ENCODE measurements at places on chromosomes 4 and X.

DNA sequence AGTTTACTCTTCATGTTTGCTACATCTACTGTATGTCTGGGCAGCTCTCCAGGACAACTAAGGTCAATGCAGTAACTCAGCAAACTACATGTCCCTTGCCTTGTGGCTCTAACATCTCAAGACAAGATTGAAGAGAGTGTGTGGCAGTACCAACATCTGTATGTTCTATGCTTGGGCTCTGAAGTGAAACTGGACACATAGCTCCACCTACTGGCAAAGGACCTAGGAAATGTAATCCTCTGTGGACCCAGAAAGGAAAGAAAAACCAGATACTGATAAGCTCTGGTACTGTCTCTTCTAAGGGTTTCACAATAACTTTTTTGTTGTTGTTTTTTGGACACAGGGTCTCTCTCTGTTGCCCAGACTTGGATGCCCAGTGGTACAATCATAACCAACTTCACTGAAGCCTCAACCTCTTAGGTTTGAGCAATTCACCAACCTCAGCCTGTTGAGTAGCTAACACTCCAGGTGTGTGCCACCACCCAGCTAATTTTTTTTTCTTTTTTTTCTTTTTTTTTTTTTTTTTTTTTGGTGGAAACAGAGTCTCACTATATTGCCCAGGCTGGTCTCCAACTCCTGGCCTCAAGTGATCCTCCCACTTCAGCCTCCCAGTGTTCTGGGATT is 64.1 kb downstream of the QDPR start:
- DNase-seq = peak; percentile 66

GRCh38 chr4:4395849-4396627 is 9.1 kb downstream of the NSG1 start:
- DNase-seq = no peak

DNA sequence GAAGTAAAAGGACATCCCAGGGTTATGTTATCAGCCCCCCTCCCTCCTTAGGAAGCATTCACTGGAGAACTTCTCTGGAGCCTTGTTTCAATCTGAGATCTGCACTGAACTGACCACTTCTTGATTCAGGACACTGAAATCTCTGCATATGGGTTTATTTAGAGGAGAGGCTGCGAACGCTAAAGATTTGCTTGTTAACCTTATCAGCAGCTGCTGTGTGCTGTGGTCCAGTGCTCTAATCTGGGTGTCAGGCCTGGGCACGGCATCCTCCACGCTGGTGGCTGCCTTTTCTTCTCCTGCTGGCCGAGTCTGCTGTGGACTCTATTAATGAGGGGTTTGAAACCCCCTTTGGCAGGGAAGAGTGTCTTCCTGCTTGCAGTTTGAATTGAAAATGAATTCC is 1094.7 kb upstream of the TENM3 start:
- DNase-seq = no peak

DNA sequence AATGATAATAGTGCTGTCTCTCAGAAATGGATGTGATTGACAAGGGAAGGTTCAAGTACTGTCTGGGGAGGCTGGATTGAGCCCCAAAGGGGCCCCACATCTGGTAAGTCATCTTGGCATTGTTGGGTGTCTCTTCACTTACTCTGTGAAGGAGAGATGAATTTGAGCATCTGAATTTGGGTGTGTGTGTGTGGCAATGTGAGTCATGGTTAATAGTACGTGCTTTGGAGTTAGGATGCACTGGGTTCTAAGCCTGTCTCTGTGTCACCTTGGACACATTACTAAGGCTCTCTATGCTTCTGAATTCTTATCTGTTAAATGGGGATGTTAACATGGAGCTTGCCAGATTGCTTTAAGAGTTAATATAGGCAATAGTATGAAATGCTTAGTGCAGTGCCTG is 80.4 kb downstream of the FRAS1 start:
- no peak for DNase-seq

DNA sequence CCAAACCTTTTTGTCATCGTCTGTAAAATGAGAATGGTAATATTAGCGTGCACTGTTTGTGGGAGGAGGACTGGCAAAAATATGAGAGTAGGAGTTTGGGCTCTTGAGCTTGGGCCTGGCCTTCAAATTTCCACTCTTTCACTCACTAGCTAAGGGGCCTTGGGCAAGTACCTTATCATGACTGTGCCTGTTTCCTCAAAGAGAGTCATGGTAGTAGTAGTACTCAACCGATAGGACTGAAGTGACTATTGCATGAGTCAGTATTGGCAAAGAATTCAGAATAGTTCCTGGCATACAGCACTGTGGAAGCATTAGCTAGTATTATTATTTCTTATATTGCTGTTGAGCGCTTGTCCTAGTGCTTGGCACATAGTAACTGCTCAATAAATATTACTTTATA is 16.0 kb upstream of the RBM3 start:
- DNase-seq = no peak

DNA sequence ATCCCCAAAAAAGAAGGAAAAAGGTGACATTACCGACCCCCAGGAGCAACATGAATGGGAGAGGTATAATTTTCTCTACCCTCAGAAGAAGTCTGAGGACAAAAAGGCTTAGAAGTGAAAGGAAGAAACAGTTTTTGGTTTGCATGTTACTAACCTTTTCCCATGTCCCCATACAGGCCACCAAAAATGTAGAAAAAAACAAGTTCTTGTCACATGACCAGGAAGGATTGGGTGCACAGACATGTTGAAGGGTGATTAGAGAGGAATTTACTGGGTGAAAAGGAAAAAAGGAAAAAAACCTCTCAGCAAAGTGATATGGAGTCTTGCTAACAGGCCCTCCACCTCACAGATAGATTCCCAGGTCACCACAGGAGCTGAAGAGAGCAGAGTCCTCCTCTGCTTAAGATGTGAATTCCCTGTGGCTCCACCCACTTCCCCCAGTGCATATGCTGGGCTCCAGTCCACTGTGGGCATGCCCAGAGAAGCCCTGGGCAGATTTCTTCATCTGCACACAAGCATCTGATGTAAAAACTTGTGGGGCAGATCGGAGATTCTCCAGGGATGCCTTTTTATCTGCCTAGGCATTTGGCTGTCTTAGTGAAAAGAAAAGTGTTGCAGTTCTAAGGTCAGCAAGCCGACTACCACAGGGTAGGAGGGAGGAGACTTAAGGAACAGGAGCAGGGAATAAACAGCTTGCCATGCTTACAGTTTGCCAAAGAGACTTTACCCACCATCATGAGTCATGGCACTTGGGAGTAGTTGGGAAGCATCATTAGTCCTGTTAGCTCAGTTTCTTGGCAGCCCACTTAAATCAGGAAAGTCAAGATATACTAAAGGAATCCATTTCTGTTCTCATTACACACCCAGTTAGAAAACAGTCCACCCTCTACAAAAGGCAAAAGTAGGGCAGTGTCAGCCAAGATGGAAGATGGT is 25.0 kb upstream of the PASD1 start:
- DNase-seq = no peak

- DNase-seq = no peak
Observed at GRCh38 chrX:44946771-44947170, 73.8 kb downstream of the KDM6A start.

DNA sequence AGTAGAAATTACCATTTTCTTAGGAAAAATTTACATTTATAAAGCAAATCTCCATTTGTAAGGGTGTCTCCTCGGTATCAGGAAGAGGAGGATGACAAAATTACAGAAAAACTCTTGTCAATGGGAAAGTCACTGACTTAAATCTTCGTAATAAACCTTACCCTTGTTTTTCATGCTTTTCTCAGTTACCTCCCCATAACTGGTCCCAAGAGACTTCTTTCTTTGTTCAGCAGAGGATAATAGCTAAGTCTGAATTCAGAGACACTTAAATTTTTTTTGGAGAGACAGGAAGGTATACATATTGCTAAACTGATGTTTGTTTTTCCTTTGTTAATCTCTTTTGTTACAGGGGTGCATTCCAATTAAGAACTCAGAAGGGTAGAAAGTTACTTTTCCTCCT is 125.5 kb upstream of the JADE1 start:
- DNase-seq = no peak

DNA sequence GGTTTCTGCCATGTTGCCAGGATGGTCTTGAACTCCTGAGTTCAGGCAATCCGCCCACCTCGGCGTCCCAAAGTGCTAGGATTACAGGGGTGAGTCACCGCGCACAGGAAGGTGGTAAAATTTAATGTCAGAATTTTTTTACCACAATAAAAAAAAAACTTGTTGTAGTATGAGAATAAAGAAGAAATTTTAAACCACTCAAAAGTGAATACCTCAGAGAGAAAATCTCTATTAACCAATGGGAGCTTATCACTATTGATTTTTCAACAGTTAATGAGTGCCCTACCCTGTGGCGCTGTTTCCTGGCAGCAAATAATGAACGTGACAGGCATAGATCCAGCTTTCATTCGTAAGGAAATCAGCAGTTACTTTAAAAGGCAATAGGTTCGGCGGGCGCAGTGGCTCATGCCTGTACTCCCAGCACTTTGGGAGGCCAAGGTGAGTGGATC is 32.7 kb upstream of the SLC25A4 start:
- DNase-seq = no peak

DNA sequence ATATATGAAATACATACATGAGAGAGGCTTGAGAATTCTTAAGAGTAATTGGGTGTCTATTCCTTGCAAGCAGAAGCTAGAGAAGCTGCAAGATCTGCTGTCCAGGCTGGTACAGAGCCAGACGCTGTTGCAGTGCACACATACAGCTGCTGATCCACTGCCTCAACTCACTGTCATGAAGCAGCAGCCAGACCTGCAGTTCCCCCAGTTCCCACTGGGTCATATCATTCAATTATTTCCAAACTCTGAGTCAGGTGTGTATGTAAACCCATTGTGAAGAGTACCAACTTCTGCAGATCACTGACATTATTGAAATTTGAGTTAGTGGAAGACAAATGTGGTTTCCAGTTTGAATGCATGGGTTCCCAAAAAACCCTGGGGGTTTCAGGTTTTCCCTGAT is 1212.8 kb upstream of the ADGRL3 start:
- DNase-seq = no peak

GRCh38 chrX:151225843-151226242 is 49.5 kb downstream of the GPR50 start:
- DNase-seq = no peak

DNA sequence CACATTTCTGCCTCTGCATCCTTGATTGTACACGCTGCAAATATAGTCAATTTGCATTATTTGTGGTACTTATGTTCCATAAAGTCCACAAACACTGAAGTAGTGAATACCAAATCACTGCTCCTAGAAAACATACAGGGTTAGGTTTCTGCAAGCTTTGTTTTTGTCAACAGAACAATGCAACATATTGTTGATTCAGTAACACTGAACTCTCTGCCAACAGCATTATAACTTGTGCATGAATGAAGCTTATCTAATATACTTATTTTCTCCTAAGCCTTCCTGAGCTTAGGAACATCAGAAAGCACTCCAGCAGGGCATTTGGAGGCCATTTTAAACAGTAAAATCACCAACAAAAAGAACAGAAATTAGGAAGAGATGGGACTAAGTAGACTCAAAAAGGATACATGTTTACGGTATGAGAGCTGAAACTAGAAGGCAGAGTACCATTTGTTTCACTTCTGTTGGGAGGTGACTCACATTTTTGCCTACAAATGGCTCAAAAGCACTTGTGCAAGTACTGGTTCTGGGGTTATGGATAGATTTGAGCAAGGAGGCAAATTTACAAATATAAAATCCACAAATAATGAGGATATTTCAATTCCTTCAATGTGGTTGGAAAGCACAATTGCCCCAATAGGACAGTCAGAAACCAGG is 14.1 kb downstream of the COX18 start:
- DNase-seq = no peak

DNA sequence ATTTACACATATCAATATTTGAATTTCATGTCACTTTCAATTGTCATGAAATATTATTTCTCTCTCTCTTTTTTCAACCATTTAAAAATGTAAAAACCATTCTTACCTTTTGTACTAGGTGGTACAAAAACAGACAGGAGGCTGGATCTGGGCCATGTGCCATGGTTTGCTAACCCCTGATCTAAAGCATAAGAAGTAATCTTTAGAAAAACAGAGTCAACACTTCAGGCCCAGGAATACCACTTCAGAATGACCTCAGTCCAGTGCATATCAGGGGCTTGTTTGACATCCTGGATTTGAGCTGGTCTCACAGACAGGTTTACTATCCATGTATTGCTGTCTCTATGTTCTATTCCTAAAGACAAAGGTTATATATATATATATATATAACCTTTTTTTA is 102.5 kb downstream of the DCHS2 start:
- no peak for DNase-seq

DNA sequence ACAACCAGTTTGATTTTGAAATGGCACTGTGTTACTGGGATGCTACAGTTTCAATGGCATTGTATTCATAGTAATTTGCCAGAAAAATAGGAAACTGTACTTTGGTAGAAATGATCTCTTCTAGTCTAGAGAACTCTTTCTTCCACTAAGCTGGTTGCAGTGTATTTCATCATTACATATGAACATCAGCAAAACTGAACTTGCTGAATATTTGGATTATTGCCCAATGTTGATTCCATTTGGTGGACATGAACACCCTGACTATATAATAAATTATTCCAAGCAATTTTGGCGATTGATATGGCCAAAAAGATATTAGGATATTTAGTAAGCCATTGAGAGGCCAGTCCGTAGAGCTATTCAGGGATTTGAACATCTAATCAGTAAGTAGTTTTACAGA is 191.8 kb upstream of the CXorf66 start:
- no peak for DNase-seq

DNA sequence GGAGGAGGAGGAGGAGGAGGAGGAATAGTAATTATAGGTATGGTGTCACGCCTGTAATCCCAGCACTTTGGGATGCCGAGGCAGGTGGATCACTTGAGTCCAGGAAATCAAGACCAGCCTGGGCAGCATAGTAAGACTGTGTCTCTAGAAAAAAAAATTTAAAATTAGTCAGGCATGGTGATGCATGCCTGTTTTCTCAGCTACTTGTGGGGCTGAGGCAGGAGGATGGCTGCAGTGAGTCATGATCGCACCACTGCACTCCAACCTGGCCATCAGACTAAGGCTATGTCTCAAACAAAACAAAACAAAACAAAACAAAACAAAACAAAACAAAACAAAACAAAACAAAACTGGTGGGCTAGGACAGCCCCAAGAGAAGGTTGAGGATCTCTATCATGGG is 3.0 kb downstream of the STARD8 start:
- DNase-seq = no peak

GRCh38 chrX:31251336-31251735 is 179.5 kb upstream of the FTHL17 start:
- DNase-seq = no peak

GRCh38 chr4:177315767-177316464 is 6.2 kb downstream of the NEIL3 start:
- no peak for DNase-seq

- DNase-seq = no peak
Observed at GRCh38 chr4:39614487-39615162, 24.0 kb downstream of the SMIM14 start.

- no peak for DNase-seq
Observed at GRCh38 chr4:187889651-187890050, 105.9 kb upstream of the ZFP42 start.

- DNase-seq = no peak
Observed at GRCh38 chr4:84578540-84579402, 4.2 kb upstream of the CDS1 start.

- no peak for DNase-seq
Observed at GRCh38 chr4:38950159-38950558, 82.0 kb downstream of the TMEM156 start.

GRCh38 chr4:111398906-111399330 is 746.3 kb upstream of the FAM241A start:
- no peak for DNase-seq

GRCh38 chr4:156237231-156237630 is 283.6 kb upstream of the CTSO start:
- no peak for DNase-seq

- no peak for DNase-seq
Observed at GRCh38 chr4:85092943-85093342, 126.5 kb upstream of the WDFY3 start.
